ENCODE measurements at places on chromosomes 12 and 14.

GRCh38 chr12:79347866-79348265, 342.9 kb downstream of the PAWR start:
- no peak overlapping the region for H3K27ac ChIP-seq
- no peaks in the 10 kb centered on the region for H3K36me3 ChIP-seq
- DNase-seq: no peak
- no peaks in the 10 kb centered on the region for H3K4me1 ChIP-seq
- no peaks in the 10 kb centered on the region for H3K27me3 ChIP-seq

DNA sequence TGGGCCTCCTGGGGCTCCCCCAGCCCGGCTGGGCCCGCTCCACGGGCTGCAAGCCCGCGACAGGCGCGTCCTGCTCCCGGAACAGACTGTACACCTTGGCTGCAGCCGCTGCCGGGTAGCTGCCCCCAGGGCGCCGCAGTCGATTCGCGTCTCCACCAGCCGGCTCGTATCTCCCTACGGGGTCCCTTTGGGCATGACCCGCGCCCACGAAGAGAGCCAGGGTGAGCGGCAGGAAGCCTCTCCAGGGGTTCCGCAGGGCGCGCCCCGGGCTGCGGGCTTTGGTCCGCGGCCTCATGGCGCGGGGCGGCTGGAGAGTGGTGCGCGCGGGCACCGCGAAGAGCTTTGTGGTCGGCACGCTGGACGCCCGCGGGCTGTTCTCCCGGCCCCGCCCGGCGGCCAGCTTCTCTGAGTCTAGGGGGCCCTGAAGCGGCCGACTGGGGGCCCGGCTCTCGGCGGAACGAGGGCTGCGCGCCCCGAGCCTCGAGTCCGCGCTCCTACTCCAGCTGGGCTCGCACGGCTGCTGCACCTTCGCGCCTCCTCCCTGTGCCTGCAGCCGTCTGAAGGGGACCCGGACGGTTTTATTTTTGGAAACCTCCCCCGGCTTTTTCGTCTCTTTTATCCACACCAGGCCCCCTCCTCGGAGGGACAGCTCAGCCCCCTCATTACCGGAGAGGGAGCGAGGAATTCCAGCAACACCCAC, at the start of gene LTBP2:
Gene LTBP2, minus strand, starts transcription at position 588 of the 700 bp plus-strand sequence. Its CDS starts 293 bp downstream, at position 295.
- no peaks in the 10 kb centered on the region for H3K4me1 ChIP-seq
- no peak within 1 kb of the TSS for H3K27ac ChIP-seq
- no peak for DNase-seq
- H3K36me3 ChIP-seq: no peaks in the 10 kb centered on the region
- H3K27me3 ChIP-seq: 0 out of 2 replicates have a peak, but pooled peaks cover 5% of the 10 kb centered on the region

GRCh38 chr12:31868965-31869364, 90.2 kb upstream of the RESF1 start:
- DNase-seq: no peak
- H3K4me1 ChIP-seq: no peaks in the 10 kb centered on the region
- H3K36me3 ChIP-seq: no peaks in the 10 kb centered on the region
- no peaks in the 10 kb centered on the region for H3K27me3 ChIP-seq

- H3K4me1 ChIP-seq: no peaks in the 10 kb centered on the region
- H3K27ac ChIP-seq: no peak overlapping the region
- no peak for DNase-seq
- no peaks in the 10 kb centered on the region for H3K36me3 ChIP-seq
Observed at GRCh38 chr12:112151766-112152541, 26.6 kb downstream of the TRAFD1 start.

DNA sequence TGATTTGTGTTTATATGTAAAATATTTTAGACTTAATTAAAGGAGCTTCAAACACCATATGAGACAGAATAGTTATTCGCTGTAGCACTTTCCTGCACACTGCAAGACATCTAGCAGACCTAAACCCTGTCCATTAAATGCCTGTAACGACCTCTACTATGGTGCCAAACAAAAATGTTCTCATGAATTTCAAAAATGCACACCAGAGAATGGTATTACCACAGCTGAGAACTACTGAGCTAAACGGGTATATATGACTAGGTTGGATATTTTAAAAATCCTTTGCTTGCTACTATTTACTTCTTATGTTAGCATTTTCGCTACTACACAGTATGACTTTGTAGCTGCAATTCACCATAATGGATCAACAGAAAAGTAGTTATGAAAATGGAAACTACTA, 34.8 kb downstream of the SPPL3 start:
- no peaks in the 10 kb centered on the region for H3K4me1 ChIP-seq
- no peak for DNase-seq
- H3K27ac ChIP-seq: no peak overlapping the region
- H3K27me3 ChIP-seq: no peaks in the 10 kb centered on the region
- no peaks in the 10 kb centered on the region for H3K36me3 ChIP-seq
